Caudate nucleus (tissue), 63 donors: ENCODE measurements at places on chromosomes 1 and 21.

- DNase-seq: no peak
Measured at GRCh38 chr1:54380290-54380882, 25.8 kb downstream of the SSBP3 start.

DNA sequence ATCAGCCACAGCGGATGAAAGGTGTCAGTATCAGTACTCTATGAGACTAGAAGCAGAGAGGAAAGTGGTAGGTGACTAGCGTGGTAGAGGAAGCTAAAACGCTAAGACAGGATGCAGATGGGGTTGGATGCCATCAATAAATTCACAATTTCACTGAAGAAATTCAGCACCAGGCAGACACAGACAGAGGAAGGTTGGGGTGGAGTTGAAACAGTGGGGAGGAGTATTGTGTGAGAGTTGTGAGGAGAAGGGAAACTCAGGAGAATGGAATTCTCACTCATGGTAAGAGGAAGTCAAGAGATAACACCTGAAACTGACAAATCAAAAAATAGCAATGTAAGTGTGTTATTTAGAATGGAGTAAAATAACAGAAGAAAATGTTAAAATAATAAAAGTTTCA, 208.5 kb upstream of the DAB1 start:
- DNase-seq: no peak

DNA sequence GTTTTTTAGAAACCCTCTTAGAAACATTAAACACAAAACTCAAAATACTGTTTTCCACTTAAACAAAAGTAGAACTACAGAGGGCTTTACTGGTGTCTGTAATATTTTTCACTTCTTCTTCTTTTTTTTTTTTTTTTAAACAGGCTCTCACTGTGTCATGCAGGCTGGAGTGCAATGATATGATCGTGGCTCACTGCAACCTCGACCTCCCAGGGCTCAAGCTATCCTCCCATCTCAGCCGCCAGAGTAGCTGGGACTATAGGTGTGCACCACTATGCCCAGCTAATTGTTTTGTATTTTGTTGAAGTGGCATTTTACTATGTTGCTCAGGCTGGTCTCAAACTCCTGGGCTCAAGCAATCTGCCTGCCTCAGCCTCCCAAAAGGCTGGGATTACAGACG, 194.8 kb downstream of the DAB1 start:
- DNase-seq: no peak

- DNase-seq: no peak
Measured at GRCh38 chr1:61084491-61085031, 2.2 kb downstream of the NFIA start.

DNA sequence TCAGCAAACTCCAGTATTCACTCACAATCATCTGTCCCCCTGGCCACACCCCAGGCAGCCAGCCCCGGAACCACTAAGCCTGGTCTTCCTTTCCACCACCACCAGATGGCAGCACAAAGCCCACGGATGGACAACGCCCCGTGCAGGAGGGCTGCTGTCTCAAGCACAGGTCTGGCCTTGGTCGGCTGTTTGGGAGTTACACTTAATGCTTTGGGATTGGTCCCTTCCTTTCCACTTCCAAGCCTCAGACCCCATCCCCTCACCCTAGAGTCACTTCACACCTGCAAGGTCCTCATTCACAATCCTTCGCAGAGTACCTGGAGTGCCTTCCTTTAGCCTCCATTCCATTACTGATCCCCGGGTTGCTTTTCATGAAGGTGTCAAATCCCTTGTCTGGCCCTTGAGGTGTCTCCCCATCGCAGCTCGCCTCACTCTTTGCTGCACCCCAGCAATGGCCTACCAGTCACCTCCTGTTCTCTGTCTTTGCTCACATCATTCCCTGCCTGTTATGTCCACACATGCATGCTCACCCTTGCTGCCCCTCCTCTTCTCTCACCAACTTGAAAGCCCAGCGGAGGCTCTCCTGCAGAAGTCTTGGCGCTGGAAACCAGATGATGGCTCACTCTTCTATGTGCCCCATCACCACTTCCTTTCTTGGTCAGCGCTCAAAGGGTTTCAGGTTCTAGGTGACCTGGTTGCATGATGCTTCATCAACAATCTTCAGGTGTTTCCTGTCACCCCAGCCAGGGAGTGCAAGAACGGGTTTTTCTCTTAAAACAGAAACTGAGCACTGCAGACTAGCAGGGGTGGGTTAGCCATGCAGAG, 24.9 kb upstream of the KCNA2 start:
- peak; percentile 54 for DNase-seq

DNA sequence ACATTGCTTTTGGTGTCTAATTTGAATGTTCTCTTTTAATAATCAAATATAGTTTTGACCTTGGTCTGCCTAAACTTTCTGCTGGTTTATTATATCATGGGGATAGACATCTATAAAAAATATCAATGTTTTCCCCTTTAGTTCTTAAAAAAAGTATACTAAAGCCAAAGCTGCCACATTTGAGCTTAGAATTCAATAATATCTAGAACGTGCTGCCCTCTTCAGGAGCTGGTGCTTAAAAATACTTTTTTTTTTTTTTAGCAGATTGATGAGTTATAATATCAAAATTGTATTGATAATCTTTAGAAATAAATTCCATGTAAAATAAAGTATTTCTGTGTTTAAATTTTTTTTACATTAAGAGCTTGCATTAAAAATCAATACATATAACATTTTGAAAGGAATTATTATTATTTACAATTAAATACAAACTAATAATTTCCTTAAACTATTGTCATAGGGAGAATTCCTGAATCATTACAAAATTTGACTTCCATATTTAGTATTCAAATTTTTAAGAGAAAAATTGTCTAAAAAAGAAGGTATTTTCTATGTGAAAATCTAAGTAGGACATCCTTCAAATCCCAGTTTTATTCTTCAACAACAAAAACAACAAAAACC, 40.1 kb upstream of the ADGRL2 start:
- no peak for DNase-seq

DNA sequence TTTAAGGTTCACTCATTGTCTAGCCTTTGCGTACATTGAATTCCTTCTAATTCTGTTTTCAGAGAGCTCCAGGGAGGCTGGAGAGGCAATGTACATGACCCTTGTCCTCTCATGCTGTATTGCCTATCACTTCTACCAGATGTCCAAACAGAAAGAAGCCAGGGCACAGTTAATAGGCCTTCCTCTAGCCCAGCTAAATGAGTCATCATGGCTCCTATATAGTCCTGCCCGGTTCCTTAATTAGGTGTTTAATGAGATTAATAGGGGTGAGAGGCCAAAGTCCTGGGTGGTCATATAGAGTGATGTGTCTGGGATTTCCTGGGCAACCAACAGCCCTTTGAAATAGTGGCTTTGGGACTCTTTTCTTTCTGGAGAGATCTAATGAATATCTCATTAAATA, 76.3 kb downstream of the ZSCAN20 start:
- no peak for DNase-seq

DNA sequence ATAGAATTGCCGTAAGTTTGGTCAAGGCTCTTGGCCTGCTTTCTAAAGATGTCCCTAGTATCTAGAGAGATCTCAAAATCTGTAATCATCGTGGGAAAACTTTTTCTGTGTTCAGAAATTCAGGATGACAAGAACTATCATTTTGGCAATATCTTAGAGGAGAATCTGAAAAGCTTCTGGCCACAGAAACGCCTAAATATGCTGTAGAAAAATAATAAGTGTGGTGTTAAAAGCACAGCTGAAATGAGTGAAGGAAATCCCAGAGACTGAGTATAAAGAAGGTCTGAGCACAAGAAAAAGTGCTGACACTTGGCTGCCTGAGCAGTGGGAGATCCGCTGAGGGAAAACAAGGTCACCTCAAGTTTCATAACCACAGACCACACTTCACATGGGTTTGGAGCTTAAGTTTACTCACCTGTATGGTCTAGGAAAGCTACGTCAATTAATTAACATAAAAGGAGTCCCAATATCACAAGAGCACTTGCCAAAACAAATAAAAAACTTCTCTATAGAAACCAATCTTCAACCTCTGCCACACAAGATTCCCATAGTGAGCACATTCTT, 235.2 kb upstream of the IRF2BP2 start:
- no peak for DNase-seq

DNA sequence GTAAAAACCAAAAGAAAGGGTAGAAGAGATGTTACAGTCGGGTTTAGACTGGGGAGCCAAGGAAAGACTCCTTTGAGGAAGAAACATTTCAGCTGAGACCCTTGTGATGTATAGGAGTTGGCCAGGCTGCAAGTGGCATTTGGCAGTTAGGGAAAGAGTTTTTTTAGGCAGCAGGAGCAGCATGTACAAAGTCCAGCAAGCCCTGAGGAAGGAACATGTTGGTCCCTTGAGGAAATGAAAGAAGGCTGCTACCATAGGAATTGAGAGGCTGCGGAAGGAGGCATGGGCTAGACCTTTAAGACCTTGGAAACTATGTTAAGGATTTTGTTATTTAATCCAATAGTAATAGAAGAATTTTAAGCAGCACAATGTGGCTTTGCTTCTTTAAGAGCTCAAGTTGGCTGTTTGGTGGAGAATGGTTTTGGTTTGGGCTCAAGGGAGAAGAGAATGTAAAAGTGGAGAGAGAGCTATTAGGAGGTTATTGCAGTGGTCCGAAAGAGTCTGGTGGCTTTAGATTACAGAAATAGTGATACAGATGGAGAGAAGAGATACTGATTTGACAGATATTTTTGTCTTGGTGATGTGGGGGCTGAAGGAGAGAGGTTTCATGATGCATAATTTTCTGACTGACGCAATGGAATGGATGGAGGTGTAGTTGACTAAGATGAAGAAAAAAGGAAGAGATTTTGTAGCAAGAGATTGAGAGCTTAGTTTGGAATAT, 26.6 kb downstream of the SMAP2 start:
- DNase-seq: no peak

DNA sequence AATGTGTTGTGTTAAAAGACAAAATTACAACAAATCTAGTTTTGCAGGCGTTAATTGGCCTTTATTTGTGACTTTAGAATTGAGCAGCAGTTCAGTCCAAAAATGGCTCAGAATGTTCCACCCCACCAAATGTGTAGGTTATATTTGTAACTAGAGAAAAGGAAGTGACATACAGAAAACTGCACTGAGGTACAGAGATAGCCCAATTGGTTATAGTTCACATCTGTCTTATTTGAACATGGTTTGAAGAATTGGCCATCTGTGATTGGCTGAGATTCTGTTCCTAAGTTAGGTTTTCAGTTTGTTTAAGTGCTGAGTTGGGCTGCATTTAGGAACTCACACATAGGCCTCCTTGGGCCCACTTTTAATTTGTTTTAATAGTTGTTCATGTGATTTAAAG, 12.0 kb upstream of the FMO2 start:
- DNase-seq: no peak

- DNase-seq: no peak
Measured at GRCh38 chr1:50346621-50347020, 76.6 kb downstream of the DMRTA2 start.

DNA sequence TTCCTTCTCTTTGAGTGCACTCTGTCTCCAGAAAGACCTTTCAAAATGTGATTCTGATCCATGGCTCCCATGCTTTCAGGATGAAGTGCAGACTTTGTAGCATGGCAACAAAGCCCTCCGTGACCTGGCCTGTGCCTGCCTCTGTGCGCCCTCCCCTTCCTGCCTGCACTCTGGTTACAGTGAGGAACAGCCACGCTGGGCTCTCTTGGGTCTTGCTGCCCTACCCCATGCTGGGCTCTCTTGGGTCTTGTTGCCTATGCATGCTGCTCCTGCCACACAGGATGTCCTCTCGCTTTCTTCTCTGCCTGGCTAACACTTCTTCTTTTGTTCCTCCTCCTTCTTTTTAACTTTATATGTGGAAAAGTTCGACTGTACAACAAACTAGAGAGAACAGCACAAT, 28.0 kb downstream of the LMOD1 start:
- no peak for DNase-seq

GRCh38 chr1:240559781-240560180, 52.2 kb downstream of the GREM2 start:
- DNase-seq: no peak

- DNase-seq: no peak
Measured at GRCh38 chr21:39065917-39066316, 117.3 kb downstream of the PSMG1 start.
